ENCODE measurements at places on chromosomes 7 and 10. TPM values are rescaled to one million over a fixed set of nuclear protein-coding genes. Genes with fewer than 3 reads are reported as not detected.

Gene SCART1
- 2.5 TPM for total RNA-seq

Gene MKI67
- 13.6 TPM for total RNA-seq

Gene PTEN
- total RNA-seq, result 220 TPM

Gene COL26A1
- 16.3 TPM for total RNA-seq

Gene TAS2R41
- total RNA-seq, result not detected

Gene UCN3
- 0.27 TPM for total RNA-seq

Gene BAMBI
- 4.1 TPM for total RNA-seq

Gene CCDC7
- total RNA-seq, result 59.0 TPM

Gene VIM
- total RNA-seq, result 562 TPM

Gene THSD7A
- total RNA-seq, result 71.7 TPM

Gene PIK3AP1
- total RNA-seq, result 2.1 TPM

Gene ARHGAP12
- total RNA-seq, result 78.3 TPM

Gene TMEM225B
- total RNA-seq, result 0.27 TPM

Gene P4HA1
- 43.6 TPM for total RNA-seq

Gene VWDE
- total RNA-seq, result 7.2 TPM

Gene TM9SF3
- total RNA-seq, result 94.0 TPM

Gene CRYGN
- total RNA-seq, result not detected

Gene ZNF804B
- 3.7 TPM for total RNA-seq

Gene DOCK1
- total RNA-seq, result 47.7 TPM

Gene KMT2E
- total RNA-seq, result 247 TPM

Gene TSPAN14
- total RNA-seq, result 20.5 TPM

Gene FEZF1
- total RNA-seq, result not detected

Gene PNLIPRP1
- total RNA-seq, result not detected
